ENCODE measurements at places on chromosomes 4 and X.

- DNase-seq, result peak; percentile 45
Observed at GRCh38 chr4:153222707-153223426, 18.6 kb downstream of the TRIM2 start.

DNA sequence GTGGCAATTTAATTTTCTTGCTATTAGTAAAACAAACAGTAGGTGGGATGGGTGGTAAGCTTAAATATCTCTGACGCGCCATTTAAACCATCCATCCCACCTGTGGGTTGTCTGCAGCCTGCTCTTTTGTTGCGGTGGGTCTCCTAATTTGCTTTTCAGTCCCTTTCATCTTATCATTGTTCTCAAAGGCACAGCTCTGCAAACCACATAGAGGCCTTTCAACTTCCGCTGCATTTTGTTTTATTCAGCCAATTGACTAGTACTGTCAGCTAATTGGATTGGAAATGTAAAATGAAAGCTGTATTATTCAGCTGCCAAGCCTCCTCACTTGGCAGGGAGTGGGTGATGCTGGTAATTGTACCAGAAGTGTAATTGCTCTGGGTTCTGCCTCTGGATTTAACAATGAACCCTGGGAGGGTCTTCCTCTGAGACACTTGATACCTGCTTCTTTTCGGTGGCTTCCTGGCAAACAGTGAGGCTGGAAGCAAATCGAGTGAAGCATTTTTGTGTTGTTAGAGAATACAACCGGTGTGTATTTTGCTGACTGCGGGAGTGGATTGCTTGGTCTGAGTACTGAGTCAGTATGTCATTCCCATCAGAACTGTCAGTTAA is 165.6 kb downstream of the FRAS1 start:
- no peak for DNase-seq

GRCh38 chr4:127149086-127149485 is 483.7 kb upstream of the INTU start:
- no peak for DNase-seq

DNA sequence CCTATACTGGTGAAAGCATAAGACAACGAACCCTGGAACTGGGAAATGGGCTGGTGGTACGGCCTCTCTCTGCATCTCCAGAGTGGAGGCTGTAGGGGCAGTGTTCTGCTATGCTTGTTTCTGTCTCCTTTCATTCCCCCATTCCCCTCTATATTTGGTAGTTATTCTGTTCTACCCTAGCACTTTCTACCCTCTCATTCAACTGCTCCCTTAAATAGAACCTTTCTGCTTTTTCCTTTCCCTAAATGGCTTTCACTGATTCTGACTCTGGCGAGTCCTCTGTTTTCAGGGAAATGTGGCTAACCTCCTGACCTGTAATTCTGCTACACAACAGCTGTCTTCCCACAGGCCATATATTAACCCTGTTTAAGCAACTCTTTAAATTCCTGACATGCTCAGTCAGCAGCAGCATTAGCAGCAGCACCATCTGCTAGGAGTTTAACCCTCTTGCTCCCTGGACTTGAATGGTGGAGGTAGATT is 94.2 kb downstream of the CXCL13 start:
- peak; percentile 83 for DNase-seq

DNA sequence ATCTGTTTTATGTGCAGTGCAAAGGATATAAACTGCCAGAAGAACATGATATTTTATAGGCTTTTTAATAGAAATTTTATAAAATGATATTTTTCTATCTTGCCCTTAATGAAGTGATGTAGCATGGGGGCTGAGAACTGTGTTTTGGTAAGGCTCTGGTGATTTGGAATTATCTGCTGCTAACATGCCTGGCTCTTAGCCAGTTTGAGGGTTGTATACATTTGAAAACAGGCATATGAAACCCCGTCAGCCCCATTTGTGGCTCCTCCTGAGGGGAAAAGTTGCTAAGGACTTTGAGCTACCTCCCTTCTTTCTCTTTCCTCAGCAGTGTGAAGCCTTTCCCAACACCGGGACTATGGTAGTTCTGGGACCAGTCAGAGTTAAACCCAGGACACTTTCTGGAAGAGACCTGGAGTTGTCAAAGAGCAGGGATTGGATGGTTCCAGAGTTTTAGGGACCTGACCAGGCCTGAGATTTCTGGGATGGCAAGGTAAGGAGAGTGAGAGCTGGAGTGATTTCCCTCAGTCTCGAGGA is 4.7 kb downstream of the SFRP2 start:
- DNase-seq, result no peak

- DNase-seq, result no peak
Observed at GRCh38 chrX:64427787-64428186, 32.5 kb upstream of the MTMR8 start.

DNA sequence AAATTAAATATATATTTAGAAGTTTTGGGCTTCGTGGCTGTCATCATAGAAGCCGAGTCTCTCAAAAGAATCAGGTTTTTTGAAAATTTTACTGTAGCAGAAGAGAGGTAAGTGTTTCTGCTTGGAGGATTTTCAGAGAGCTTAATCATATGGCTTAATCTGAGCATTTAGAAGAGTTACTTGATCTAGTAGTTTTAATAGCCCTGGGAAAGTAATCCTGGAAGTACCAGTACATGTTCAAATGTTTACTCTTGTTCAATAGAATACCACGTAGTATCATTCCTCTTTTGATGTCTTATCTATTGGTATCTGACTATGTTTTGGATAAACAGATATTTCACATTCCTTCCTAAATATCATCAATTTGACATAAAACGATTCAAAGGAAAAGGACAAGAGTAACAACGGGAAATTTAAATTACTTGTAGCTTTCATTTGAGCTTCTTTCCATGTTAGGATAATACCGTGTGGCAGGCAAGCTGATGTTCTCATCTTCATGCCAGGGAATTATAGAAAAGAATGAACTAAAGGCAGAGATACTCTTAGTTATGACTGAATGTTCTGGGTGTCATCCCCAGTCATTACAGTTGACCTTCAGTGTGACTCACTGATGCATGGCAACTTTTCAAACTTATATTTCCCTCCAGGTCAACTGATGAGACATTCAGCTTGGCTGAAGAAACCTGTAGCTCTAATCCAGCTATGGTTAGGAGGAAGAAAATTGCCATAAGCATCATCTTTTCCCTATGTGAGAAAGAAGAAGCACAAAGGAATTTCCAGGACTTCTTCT is 89.8 kb downstream of the FNIP2 start:
- DNase-seq, result peak; percentile 38

DNA sequence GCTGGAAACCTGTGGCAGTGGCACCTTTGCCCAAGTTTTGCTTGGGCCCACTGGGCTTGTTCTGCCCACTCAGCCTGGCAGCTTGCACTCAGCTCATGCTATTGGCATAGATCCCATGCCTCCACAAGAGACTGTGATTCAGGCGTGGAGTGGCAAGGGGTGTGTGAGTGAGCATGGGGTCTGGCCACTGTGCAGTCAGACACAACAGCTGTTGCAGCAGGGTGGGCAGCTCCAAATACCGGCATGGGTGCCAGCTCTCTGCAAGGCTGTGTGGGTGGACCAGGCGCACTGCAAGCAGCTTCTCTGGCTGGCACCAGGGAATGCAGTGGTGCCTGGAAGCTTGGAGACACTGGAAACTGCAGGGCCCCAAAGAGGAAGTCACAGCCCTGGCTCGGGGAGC is 27.4 kb upstream of the DIPK2B start:
- no peak for DNase-seq

DNA sequence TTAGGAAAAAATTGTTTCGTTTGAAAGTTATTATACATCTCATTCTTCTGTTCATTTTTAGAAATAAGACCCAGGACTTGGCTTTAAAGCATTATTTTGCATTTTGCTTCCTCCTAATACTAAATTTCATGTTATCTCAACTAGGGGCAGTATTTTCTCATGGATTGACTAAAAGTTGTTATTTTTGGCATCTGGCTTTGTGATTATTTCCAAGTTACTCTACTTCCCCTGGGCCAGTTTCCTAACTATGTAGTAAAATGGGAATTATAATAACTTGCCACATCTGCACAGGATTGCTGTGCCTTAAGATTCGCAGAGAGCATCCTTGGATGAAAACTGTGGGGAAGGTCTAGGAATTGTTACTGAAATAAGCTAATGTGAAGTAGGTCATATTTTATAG is 3.0 kb downstream of the RBPJ start:
- DNase-seq, result peak; percentile 58

- no peak for DNase-seq
Observed at GRCh38 chr4:172018358-172018757, 205.2 kb downstream of the GALNTL6 start.

DNA sequence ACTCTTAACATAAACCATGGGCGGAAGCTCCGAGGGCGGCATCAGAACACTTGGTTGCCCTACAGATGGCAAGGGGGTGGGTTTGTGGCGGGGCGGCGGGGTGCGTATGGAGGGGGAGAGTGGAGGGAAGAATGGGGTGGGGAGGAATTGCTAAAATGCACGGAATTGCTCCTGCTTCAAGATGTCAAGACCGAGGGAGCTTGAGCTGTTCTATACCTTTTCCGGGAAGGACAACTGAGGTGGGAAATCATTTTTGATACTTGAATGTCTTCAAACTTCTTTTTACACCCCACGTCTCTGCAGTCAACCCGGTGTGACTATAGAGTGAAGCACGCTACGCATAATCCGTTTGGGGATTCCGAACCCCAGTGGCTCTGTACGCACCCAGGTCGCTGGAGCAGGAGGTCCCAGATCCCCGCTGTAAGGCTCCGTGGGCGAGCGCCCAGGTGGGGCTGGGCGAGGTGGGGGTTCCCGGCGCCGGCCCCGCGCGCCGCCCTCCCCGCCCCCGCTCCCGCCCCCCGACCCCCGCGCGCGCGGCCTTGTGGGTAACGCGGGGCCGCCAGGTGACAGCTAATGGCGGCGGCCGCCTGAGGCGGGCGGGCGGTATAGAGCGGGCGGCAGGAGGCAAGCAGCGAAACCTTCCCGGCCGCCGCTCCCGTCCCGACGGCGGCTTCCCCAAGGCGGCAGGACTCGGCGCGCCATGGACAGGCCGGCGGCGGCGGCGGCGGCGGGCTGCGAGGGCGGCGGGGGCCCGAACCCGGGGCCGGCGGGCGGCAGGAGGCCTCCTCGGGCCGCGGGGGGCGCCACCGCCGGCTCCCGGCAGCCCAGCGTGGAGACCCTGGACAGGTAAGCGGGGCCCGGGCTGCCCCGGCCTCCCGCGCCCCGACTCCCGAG is at the start of gene MTMR1:
Gene MTMR1, plus strand, starts transcription at position 566 of the 894 bp plus-strand sequence. Its CDS starts 135 bp downstream, at position 701.
- peak; percentile 14 for DNase-seq

GRCh38 chrX:31333165-31333831 is 261.5 kb upstream of the FTHL17 start:
- DNase-seq, result peak; percentile 85

GRCh38 chr4:80336582-80336981 is 1.1 kb downstream of the CFAP299 start:
- DNase-seq, result peak; percentile 37

GRCh38 chr4:73902038-73902637 is 32.9 kb downstream of the CXCL1 start:
- DNase-seq, result no peak

- DNase-seq, result no peak
Observed at GRCh38 chr4:124111411-124111810, 601.1 kb downstream of the ANKRD50 start.

DNA sequence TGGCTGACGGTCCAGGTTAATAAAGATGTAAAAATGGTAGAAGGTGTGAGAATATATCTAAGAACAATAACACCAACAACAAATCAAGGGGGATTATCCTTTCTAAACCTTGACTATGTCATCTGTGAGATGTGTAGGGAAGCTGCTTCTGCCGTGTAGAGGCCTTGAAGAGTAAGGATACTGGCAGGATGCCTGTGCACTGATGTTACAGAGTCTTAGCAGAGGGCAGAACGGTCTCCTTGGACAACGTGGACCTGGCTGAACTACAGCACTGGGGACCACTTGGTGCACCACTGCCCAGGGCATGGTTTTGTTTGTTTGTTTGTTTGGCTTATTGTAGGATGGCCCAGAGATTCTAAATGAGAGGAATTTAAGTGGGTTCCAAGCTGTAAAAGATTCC is 33.5 kb downstream of the GPAT3 start:
- no peak for DNase-seq

GRCh38 chr4:40301603-40302002 is 33.5 kb upstream of the CHRNA9 start:
- DNase-seq, result no peak

DNA sequence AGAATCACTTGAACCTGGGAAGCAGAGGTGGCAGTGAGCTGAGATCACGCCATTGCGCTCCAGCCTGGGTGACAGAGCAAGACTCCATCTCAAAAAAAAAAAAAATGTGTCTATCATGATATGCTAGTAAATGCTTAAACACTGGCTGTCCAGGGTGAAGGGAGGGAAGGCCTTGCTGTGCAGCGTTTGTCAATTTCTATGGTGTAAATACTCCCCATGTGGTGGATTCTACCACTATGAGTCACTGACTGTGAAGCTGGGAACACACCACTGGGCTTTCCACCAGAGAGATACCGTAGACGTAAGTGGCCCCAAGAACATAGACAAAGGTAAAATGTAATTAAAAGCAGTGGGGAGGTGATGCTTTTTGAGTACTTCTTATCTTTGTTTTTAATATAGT is 51.3 kb upstream of the LEF1 start:
- DNase-seq, result no peak

DNA sequence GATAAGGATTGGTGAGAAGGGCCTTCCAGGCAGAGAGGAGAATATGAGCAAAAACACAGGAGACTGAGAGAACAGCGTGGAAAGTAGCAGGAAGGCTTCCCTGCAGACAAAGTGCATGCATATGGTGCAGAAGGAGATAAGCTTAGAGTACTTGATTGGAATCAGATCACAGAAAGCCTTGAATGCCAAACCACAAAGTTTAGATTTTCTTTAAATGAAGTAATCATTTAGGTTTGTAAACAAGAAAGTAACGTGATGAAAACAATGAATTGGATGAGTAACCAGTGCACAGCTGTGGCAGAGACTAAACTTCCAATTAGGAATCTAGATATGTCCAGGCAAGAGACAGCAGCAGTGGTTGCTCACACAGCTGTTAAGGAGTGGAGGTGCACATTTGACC is 83.8 kb upstream of the C1QTNF7 start:
- peak; percentile 52 for DNase-seq

- no peak for DNase-seq
Observed at GRCh38 chr4:137543198-137543597, 10.9 kb upstream of the PCDH18 start.

- DNase-seq, result peak; percentile 80
Observed at GRCh38 chr4:114208574-114209151, 229.2 kb upstream of the ARSJ start.

All from fibroblast of skin of scalp (primary cell).